Stimulated activated CD4-positive, alpha-beta T cell treated with anti-CD3 and anti-CD28 coated beads, Interleukin-12 subunit alpha, Interleukin-12 subunit beta, amount 100 ng/mL, for 24 hours (primary cell): ENCODE measurements at places on chromosomes 5 and 9.

- peak; percentile 61 for DNase-seq
Measured at GRCh38 chr5:172443441-172444109, 10.8 kb downstream of the SH3PXD2B start.

GRCh38 chr9:76891874-76892273, 14.0 kb downstream of the PRUNE2 start:
- no peak for DNase-seq

- DNase-seq, result no peak
Measured at GRCh38 chr5:139847091-139847490, 51.5 kb downstream of the PSD2 start.

DNA sequence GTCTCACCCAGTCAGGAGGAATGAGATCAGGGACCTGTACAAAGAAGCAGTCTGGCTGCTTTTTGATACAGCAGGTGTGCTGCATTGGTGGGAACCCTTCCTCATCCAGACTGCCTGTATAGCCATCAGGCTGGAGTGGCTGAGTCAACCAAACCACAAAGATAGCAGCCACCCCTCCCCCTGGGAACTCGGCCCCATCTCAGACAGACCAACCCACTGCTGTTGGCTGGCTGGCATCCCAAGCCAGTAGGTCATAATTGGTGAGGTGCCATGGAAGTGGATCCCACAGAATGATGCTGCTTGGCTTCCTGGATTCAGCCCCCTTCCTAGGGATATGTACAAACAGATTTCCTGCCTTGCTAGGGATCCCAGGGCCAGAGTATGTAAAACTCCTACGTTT, 60.9 kb downstream of the YTHDC2 start:
- DNase-seq, result no peak

DNA sequence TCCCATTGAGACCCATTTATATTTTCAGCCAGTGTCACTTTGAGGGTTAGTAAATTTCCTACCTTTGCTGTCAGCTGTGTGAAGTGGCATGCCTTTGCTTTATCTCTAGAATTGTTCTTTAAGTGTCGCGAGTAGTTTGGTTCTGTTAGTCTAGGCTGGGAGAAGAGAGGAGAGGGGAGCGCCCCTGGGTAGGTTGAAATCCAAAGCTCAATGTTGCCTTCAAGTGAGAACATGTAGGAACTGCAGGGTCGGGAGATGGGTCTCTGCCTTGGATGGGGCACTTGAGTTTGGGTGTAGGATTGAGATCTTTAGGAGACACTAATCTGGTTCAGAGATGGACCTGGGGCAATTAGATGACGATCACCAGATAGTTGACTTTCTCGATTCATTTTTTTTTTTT, 46.3 kb downstream of the STC2 start:
- DNase-seq, result no peak
